ENCODE measurements at places on chromosomes 7 and 10. TPM values are rescaled to one million over a fixed set of nuclear protein-coding genes. Genes with fewer than 3 reads are reported as not detected.

NDUFA5 gene
- 49.2 TPM for polyA plus RNA-seq

LRRD1 gene
- polyA plus RNA-seq = not detected

GRCh38 chr7:100685049-100685605, 8.9 kb downstream of the GIGYF1 start:
- no peaks in the 10 kb centered on the region for H3K27me3 ChIP-seq
- no peak overlapping the region for H3K27ac ChIP-seq
- no peak overlapping the region for H3K4me3 ChIP-seq
- H3K36me3 ChIP-seq = peaks cover 81% of the 10 kb centered on the region
- no peak for DNase-seq

DNA sequence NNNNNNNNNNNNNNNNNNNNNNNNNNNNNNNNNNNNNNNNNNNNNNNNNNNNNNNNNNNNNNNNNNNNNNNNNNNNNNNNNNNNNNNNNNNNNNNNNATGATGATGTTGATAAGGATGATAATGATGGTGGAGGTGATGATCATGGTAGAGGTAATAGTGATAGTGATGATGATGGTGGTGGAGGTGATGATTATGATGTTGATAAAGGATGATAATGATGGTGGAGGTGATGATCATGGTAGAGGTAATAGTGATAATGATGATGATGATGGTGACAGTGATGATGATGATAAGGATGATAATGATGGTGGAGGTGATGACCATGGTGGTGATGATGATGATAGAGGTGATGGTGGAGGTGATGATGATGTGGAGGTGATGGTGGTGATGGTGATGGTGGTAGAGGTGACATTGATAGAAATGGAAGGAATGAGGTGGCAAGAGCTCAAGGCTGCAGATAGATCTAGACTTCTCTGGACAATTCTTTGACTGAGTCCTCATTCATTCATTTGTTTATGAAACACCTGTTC, 47.8 kb downstream of the FAM20C start:
- no peak overlapping the region for H3K4me3 ChIP-seq
- H3K27me3 ChIP-seq = no peaks in the 10 kb centered on the region
- peaks cover 8% of the 10 kb centered on the region for H3K4me1 ChIP-seq
- no peak for DNase-seq
- H3K27ac ChIP-seq = no peak overlapping the region

- H3K4me1 ChIP-seq = no peaks in the 10 kb centered on the region
- no peak overlapping the region for H3K4me3 ChIP-seq
- H3K27me3 ChIP-seq = no peaks in the 10 kb centered on the region
- H3K27ac ChIP-seq = no peak overlapping the region
These were observed 20.1 kb upstream of the SH2D4B start for GRCh38 chr10:80517416-80518142.

- no peak overlapping the region for H3K4me3 ChIP-seq
- no peak overlapping the region for H3K27ac ChIP-seq
- H3K27me3 ChIP-seq = no peaks in the 10 kb centered on the region
- no peak for DNase-seq
- H3K36me3 ChIP-seq = peaks cover 83% of the 10 kb centered on the region
- H3K4me1 ChIP-seq = no peaks in the 10 kb centered on the region
These were observed 13.9 kb downstream of the BUD31 start for GRCh38 chr7:99422625-99423024.
